ENCODE measurements at places on chromosomes 2 and 18.

- no peak for DNase-seq
Measured at GRCh38 chr2:170814533-170815230, 2.0 kb upstream of the GAD1 start.

GRCh38 chr2:31314761-31315160 is 80.8 kb downstream of the EHD3 start:
- DNase-seq = no peak

DNA sequence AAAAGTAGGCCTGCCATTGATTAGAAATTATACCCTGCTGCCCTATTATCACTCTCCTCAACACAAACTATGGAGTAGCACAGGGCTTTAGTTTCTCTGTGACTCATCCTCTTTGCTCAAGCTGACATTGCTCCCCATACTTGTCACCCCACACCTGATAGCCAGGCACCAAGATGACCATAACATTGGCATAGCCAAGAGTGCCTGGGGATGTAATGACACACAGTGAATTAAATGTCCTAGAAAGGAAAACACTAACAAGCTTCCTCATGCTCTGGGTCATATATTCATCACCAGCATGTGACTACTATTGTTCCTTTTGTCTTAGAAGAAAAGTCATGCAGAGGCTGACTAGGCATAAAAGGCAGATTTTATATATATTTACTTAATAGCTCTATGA is 137.8 kb upstream of the RND3 start:
- no peak for DNase-seq

- DNase-seq = no peak
Measured at GRCh38 chr2:78913257-78913656, 112.2 kb upstream of the REG3G start.

DNA sequence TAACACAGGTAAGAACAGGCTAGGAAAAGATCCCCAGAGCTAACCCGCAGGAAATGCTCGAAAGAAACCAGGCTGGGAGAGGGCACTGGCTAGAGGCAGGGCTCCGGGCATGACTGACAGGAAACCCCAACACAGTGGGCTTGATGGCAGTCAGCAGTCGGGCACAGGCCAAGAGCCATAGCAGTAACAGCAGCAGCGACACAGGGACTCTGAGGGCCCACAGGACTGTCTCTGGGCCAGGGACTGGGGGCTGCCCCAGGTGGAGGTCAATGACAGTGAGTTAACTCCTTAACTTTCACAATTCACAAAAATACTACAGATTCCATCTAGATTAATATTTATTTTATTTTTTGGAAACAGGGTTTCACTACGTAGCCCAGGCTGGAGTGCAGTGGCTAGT is 37.3 kb upstream of the ASPRV1 start:
- no peak for DNase-seq

GRCh38 chr2:205582366-205582765 is 99.9 kb upstream of the NRP2 start:
- no peak for DNase-seq

DNA sequence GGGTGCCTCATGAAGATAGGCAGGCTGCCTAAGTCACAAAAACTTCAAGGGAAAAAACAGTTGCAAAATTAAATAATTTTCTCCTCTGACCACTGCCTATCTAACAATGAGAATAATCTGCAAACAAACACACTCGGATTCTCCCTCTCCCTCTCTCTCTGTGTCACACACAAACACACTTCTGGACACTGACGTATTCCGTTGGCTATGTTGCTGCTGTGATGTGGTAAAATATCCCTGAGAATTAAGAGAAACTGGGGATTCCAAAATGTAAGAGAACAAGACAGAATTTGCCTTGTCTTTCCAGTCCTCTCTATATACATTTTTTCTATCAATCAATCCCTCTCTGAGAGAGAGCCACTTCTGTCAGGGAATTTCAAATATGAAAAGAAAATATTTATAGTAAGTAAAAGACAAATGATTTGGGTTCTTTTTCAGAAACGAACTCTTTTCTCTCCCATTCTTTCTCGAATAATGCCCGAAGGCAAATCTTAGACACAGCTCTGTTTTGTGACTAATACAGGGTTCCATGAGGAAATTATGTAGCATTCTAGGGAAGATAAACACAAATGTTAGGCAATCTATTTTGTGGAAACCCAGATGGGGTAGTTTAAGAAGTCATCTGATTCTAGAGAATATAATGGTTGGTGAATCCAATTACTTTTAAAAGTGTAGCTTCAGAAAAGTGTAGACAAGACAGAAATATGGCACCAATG is 310.3 kb upstream of the CYP26B1 start:
- no peak for DNase-seq

DNA sequence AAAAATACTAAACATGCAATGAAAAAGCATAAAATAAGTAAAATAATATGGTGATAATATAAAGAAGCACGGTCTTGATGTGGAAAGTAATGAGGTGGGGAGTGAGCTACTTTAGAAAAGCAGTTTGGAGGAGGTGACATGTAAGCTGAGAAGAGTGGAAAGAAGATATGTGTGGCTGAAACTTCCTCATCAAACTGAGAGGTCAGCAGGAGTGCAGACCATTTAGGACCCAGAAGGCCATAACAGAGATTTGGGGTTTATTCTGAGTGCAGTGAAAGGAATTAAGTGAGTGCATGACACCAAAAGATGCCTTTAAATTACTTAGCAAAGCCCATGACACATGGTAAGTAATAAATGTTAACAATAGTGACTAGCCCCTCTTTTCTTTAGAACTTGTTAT is 24.4 kb upstream of the TMEM182 start:
- DNase-seq = no peak

DNA sequence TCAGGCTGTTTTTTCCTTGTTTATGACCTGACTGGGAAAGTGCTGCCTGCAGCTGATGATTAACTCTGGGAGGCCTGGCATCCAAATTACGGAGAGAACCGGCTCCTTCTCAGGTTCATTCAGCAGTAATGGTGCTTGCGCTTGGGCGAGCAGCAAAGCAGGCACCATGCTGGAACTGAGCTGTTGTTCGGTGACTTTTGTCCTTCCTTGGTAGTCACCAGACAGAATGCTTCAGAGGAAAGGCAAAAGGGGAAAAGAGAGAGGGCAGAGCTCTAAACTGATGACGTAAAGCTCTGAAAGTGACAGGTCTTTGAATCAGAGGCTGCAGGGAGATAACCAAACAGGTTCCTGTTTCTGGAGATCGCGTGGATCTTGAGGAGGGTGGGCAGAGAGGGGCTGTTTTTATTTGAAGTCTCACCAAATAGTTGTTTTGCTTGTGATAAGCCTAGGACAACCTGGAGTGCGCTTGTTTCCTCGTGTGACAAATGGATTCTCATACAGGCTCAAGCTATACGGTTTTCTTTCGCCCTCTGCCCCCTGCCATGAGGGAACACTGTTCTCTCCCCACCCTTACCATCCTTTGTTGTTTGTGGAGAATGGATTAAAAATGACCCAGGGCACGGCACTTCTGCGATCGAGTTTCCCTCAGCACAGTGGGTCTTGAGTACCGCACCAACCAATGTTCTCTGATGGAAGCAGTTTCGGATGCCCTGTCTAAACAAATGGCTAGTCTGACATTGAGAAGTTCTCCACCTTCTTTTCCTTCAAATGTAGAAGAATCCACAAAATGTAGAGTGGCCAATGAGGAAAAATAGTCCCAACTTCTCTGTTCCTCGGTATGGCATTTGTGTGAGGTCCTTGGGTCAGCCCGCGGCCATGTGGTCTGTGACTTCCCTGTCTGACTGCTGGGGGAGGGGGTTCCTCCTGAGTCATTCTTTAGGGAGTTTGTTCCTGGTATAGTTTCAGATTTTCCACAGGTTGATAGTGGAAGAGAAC is 1.3 kb downstream of the RASGRP3 start:
- DNase-seq = no peak

- DNase-seq = no peak
Measured at GRCh38 chr2:33316328-33316727, 160.1 kb upstream of the RASGRP3 start.

DNA sequence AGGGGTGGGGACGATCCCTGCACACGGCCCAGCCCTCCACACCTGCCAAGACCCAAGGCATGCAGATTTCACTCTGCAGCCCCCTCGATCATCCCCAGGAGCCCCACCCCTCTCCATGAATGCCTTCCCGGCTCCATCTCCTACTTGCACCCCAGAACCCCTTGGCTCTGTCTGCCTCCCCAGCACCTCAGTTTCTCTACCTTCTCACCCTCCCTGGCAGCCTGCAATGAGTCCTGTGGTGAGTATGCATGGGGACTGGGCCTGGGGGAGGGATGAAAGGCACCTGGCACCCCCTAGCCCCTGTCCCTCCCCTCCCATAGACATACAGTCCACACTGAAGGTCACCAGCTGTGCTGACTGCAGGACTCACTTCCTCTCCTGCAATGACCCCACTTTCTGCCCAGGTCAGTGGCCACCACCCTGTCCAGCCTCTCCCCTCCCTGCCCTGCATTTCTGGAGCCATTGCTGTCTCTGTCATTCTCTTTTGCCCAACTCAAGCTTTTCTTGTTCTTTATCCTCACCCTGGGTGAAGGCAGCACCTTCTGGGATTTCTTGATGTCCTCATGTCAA is 1.0 kb downstream of the TEX51 start:
- no peak for DNase-seq

DNA sequence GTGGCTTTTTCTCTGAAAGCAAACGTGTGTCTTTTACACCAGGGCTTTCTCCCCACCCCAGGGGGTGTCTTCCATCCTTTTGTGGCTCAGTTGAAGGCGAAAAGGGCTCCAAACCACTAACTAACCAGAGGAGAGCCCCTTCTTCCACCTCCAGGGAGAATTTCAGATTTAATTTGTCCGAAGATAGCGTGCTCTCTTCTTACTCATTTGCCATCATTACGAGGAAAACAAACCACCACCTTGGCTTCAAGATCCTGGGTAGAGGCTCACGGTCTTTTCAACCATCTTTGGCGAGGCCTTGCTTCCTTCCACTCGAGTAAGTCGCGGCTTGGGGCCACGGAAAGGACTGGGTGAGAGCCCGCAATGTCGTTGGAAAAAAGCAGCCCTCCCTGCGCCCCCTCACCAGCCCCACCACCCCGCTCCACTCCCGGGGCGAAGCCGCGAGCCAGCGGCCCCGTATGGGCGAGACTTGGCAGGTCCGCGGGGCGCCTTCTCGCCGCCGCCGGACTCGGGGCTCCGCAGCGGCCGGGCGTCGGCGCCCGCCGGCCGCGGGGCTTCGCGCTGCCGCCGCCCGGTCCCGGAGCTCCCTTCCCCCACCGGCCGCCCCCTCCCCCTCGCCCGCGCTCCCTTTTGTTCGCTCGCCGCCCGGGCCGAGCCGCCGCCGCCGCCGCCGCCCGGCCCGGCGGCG is 1.7 kb upstream of the ZNF532 start:
- no peak for DNase-seq

- no peak for DNase-seq
Measured at GRCh38 chr2:231685349-231686191, 22.8 kb upstream of the PTMA start.

GRCh38 chr18:54284981-54285785 is 15.9 kb downstream of the POLI start:
- no peak for DNase-seq

DNA sequence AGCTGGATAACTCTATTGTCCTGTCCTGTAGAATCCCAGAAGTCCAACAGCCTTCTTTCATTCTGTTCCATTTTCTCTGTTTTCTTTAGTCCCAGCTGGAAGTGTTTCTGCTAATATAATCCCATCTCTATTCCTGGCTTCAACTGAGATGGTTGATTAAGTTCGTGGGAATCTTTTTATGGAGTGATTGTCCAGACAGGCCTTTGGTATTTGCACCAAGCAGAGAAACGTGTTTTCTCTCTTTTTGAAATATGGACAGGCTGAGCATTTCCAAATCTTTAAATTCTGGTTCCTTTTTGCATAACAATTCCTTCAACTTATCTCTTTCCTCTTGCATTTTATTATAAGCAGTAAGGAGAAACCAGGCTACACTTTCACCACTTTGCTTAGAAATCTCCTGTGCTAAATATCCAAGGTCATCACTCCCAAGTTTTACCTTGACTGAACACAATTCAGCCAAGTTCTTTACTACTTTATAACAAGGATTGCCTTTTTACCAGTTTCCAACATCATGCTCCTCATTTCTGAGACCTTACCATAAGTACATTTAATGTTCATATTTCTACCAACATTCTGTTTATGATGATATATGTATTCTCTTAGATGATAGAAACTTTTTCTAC is 108.8 kb downstream of the ZFP36L2 start:
- no peak for DNase-seq

- DNase-seq = no peak
Measured at GRCh38 chr18:27181726-27182125, 3.4 kb downstream of the CHST9 start.

GRCh38 chr2:96264656-96265348 is 995 bp downstream of the TMEM127 start:
- no peak for DNase-seq

DNA sequence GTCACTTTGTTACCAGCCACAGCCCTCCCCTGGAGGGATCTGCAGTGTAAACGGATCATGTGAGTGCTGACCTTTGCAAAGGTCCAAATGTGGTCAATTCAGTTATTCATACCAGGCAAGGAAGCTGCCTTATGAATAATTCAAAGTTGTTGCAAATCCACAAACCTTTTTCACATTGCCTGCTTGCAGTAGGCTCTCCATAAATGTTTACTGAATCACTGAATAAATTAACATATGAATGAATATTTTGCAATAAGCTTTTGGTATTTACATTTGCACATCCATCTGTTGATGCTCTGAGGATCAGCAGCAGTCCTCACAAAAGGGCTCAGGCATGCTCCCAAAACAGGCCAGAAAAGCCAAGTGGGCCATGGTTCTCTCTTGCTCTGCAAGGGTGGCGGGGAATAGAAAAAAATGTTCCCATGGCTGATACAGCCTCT is 156.8 kb downstream of the VAPA start:
- DNase-seq = no peak

- no peak for DNase-seq
Measured at GRCh38 chr2:145755019-145755837, 1235.3 kb upstream of the ZEB2 start.
